Pulmonary artery endothelial cell (primary cell): ENCODE measurements at places on chromosomes 16 and 17. TPM values are rescaled to one million over a fixed set of nuclear protein-coding genes. Genes with fewer than 3 reads are reported as not detected.

The GABARAPL2 gene
- total RNA-seq: 33.1 and 34.6 TPM in 2 replicates

The TMC6 gene
- total RNA-seq: 16.7 and 20.2 TPM in 2 replicates

The MYH11 gene
- not detected in 2 replicates for total RNA-seq

The NRN1L gene
- total RNA-seq: not detected in 2 replicates

DNA sequence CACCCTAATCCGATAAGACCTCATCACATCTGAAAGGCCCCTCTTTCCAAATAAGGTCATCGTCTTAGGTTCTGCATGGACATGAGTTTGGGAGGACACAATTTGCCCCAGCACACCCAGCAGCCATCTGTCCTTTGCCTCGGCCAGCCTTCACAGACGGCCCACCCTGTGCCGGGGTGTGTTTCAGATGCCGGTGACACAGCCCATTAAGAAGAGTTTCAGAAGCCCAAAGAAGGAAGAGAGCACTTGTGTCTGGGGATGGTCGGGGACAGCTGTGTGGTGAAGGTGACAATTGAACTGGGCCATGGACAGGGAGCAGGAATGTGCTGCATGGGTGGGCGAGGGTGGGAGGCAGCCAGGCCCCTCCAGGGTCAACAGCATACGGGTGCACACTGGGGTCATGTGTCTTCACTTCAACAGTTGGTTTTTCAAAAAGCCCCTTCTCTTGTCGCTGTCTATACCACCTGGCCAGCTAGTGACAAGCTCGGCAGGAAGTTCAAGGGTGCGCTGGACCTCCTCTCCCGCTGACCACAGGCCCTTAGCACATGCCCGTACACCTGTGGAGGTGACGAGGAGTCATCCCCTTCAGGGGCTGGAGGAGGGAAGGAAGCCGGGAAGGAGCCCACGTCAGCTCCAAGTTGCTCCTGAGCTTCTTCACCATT lies 183.1 kb downstream of the C16orf95 start:
- no peak for DNase-seq

- DNase-seq: no peak
Observed at GRCh38 chr16:28609631-28610594, at the start of gene SULT1A1. TSS of gene SULT1A1 (minus strand) at chr16:28610044. CDS start at chr16:28608855, 1,189 bp downstream.

DNA sequence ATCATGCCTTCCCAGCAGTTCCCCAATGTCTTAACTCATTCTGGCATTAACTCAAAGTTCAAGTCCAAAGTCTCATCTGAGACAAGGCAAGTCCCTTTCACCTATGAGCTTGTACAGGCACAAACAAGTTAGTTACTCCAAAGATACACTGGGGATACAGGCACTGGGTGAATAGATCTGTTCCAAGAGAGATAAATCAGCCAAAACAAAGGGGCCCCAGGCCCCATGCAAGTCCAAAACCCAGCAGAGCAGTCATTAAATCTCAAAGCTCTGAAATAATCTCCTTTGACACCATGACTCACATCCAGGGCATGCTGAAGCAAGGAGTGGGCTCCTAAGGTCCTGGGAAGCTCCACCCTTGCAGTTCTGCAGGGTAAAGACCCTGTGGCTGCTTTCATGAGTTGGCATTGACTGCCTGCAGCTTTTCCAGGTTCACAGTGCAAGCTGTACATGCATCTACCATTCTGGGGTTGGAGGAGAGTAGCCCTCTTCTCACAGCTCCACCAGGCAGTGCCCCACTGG lies 332.2 kb upstream of the KIF2B start:
- no peak for DNase-seq

GRCh38 chr16:28859326-28859725 lies 4.3 kb upstream of the SH2B1 start:
- DNase-seq: no peak

- no peak for DNase-seq
Observed at GRCh38 chr17:388087-388486, 35.5 kb upstream of the RPH3AL start.

DNA sequence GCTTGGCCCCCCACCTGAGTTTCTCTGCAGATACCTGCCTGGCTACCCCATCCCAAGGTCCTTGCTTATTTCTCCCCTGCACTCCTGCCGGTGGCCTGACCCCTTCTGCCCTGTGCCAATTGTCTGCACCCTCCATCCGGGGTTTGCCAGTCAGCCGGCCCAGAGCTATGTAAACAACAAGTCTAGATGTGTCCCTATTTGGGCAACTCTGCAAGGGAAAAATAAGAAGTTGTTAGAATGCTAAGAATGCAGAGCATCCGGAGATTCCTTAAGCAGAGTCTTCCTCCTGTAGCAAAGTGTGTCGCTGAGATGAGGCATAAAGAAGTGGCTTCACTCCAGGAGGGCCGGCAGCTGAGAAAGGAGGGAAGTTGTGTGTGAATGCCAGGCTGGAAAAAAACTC lies 46.6 kb downstream of the RGS9 start:
- DNase-seq: peak; percentile 78

DNA sequence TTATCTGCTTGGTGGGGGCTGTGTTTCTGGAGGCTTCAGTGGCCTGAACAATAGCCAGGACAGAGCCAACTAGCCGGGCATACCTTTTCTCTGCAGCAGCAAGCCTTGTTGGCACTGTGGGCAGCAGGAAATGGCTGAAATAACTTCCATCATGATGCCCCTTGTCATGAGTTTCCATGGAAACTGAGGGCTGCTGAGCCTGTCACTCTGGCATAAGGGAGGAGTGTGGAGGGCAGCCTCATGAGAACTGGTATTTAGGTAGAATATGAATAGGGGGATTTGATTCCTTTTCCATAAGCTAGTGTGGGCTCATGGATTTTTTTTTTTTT lies 39.4 kb downstream of the PLCG2 start:
- DNase-seq: peak; percentile 20

- no peak for DNase-seq
Observed at GRCh38 chr17:77434136-77435114, 293.7 kb downstream of the SEC14L1 start.
